ENCODE measurements at places on chromosomes 13 and 19.

DNA sequence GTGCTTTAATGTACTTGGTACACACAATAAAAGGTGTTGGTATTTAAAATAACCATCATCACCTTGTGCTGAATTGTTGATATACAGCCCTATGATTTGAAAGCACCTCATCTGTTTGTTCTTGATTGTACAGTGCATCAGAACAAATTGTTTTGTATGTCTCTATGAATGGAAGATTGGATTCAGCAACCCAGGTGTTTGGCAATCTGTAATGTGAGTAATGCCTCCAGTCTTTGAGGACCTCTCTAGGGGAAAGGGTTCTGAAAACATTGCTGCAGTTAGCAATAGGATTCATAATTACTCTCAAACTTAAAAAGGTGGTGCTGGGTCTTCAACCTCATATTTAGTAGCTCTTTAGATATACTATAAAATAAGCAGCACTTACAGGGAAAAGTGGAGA, 341.8 kb downstream of the OXGR1 start:
- DNase-seq = no peak

GRCh38 chr19:1626417-1627010, 21.3 kb upstream of the UQCR11 start:
- no peak for DNase-seq

DNA sequence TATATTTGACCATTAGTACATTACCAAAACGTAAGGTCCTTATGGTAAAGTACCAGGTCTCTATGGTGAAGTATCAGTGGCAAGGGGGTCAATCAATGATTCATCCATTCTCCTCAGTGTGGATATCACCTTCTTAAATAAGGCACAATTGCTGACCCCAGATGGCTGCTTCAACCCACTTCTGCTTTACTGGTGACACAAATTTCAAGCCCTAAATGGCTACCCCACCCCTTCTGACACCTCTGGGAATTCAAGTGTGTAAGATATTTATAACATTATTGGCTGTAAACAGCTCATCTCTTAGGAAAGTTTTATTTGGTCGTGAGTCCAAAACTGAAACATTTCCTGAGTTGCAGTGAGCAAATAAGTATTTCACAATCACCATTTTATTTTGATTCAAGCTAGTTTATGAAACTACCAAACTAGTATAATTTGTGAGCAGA, 7.9 kb upstream of the WBP4 start:
- DNase-seq = no peak

DNA sequence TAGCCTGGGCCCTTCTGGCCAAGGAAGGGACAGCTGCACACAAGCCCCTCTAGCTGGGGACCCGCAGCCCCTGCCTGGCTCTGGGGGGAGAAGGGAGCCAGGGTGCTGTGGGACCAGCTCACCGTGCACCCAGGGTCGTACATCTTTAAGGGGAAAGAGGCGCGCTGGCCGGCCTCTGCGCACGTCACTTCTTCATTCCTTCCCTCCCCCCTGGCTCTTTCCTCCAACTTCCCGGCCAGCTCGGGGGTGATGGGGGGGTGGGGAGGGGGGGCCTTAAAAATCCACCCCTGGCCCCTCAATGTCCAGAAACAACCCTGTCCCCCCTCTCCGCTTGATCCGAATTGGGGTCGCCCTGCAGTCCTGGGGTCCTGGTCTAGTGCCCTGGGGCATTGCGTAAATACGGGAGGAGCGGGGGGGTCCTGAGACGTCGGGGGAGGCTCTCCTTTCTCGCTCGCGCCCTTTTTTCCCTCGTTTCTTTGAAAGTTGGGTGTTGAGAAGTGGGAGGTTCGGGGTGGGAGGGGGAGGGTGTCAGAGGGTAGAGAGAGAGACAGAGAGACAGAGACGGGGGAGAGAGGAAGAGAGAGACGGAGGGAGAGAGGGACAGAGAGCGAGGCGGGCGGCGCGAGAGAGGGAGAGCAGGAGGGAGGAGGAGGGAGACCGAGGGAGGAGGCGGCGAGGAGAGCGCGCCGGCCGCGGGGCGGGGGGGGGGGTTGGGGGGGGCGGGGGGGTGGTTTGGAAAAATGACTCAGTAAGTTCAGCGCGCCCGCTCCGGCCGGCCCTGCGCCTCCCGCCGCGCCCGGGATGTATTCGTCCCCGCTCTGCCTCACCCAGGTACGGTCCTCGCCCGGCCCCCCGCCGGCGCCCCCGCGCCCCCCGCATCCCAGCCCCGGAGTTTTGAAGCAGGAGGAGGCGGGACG, at the start of gene NFIC:
TSS of gene NFIC (plus strand) at position 748 of the 917 bp plus-strand sequence. CDS start at position 802, 54 bp downstream.
- peak; percentile 74 for DNase-seq

- DNase-seq = no peak
These were observed 3.9 kb upstream of the ZNF135 start for GRCh38 chr19:58054901-58055874.

DNA sequence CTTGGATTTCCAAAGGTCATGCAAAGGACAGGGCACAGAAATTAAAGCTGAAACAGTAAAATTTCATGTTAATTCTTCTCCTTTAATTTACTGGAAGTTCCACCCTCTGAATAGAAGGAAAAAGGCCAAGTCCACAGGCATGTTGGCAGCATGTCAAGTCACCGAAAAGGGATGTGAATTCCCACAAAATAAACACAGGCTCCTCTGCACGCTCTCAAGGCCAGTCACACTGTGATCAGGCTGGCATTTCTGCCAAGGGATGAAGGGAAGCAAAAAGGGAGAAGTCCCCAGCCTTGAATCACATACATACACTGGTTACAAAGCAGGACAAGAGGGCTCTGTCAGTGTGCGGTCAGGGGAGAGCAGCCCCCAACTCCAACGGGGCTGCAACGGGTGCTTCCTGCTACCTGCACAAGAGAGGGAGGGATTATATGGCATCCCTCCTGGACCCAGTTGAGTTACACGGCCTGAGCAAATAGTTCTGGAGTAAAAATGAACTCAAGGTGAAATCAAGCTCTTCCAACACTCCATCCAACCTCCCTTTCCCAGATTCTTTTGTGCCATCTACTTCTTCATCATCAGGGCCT, 6.9 kb downstream of the DCLK1 start:
- DNase-seq = no peak

DNA sequence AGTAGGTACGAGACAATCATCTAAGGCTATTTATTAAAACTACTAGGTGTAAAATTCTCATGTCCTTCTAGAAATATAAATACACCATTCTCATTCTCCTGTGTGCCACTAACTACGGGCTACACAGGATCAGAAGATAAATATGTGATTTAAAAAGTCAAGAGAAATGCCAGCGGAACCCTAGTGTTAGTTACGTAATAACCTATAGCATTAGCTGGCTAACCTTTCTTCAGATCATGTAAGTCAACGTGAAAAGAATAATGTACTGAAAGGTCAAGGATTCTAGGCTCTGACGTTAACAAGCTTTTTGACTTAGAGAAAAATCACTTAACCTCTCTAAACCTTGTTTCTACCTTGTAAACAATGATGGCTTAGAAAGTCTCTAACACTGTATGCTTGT, 121.8 kb downstream of the RGCC start:
- no peak for DNase-seq

GRCh38 chr19:39996218-39996810, 546 bp upstream of the ZNF546 start:
- DNase-seq = no peak

- DNase-seq = no peak
These were observed 236.0 kb downstream of the PCDH9 start for GRCh38 chr13:66994097-66994496.
